Esophagus squamous epithelium (tissue), 5 donors: ENCODE measurements at places on chromosomes 16 and 17.

- DNase-seq: no peak
Observed at GRCh38 chr16:566475-567372, at the start of gene NHLRC4. Gene NHLRC4, plus strand, starts transcription at chr16:567005. Its CDS starts 1,043 bp downstream, at chr16:568048.

DNA sequence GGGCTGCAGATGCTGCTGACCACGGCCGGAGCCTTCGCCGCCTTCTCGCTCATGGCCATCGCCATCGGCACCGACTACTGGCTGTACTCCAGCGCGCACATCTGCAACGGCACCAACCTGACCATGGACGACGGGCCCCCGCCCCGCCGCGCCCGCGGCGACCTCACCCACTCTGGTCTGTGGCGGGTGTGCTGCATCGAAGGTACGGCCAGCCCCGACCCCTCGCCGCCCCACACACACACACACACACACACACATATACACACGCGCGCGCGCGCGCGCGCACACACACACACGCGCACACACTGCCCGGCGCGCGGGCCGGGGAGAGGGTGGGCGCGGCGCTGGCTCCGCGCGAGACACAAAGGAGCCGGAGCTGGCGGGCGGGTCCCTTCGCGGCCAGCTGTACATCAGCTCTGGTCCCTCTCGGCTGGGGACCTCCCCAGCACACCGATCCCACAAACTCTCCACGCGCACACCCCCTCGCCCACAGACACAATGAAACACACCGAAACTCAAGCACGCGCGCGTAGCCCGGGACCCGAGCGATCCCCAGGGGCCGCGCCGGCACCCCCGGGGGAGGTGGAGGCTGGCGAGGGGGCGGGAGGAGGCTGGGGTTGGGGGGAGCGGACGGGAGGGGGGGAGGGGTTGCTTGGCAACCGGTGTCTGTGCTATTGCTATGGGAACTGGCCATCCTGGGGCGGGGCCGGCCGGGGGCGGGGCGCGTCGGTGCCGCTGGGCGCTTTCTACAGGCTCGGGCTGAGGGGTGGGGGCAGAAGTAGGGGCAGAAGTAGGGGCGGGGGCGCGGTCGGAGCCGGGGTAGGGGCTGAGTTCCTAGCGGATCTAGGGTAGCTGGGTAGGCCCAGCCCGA, 658 bp downstream of the CACNG4 start:
- no peak for DNase-seq

DNA sequence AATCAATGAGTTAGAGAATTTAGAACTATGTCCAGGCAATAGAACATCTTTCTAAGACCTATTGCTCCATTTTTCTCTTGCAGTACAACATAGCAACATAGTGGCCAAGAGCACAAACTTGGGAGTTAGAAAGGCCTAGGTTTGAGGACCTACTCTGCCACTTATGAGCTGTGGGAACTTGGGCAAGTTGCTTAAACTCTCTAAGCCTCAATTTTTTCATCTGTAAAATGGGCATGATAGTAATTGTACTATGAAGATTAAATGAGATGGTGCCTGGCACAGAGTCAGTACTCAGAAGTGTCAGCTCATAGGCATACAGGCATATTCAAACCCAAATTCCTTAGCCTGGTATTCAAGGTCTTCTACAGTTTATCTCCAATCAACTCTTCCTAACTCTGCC, 25.1 kb downstream of the IRX5 start:
- no peak for DNase-seq

DNA sequence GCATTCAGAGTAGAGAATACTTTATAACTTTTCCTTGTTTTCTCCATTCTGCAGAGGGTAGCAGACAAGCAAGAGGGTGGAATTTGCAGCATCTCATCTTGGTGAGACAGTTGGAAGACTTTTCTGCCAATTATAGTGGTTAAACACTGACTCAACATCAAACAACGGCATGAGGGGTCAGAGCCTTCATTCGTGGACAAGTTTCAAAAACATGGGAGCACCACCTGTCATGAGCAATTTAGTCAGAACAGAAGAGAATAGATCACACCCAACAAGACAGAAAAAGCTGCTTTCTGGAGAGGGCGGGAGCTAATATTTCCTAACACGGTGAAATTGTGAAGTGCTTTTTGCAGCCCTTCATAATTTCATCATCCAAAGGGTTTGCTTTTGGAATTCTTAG, 17.9 kb upstream of the ZNF652 start:
- no peak for DNase-seq

- DNase-seq: no peak
Observed at GRCh38 chr17:17499402-17500145, 3.4 kb upstream of the RASD1 start.

GRCh38 chr16:85090181-85090580, 22.1 kb downstream of the CIBAR2 start:
- no peak for DNase-seq

DNA sequence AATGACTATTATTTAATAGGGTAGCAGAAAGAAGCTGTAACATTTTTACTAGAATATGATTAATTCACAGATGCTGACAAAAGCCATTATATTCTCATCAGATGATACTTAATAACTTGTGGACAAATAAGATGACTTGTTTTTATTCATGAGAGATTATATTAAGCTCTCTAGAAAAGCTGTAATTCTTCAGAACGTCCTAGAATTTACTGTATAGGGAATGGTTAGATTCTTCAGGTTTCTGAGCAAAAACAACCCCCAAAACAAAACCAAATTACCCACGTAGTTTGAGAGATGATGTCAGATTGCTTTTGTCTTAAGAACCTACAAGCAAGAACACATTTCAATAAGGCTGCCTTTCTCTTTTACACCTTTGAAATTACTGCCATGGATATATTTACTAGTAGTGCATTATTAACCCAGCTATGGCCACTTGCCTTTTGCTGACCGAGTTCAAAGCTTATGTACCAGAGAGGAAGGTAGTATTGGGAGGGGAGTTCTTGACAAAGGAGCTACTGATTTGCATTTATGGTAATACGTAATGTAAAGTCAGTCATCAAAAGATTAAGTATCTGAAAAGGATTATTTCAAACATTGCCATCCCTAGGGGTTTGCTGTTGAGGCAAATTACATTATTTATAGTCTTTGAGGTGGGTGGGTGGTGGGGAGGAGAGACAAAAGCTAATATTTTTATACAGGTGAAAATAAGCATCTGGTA, 51.7 kb downstream of the NLK start:
- no peak for DNase-seq

GRCh38 chr16:30041841-30042240, 10.8 kb upstream of the TLCD3B start:
- no peak for DNase-seq

GRCh38 chr16:89863741-89864526, 9.5 kb upstream of the TCF25 start:
- no peak for DNase-seq

DNA sequence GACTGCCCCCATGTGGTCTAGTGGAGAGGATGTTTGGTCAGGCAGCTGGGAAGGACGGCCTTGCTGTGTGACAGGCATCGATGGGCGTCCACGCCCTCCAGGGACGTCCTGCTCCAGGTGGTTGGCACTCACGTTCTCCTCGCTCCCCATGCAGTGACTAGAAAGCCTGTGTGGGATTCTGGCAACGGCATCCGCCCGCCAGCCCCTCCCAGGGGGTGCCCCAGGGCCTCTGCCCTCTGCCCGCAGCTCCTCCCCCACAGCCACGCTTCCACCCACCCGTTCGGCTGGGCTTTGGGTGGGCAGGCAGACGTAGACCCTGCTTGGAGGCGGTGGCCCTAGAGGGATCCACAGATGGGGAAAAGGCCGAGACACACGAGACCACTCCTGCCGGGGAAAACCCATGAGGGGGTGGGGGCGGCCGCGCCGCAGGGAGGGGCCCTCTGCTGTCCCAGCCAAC, 4.7 kb upstream of the IL17C start:
- no peak for DNase-seq

- no peak for DNase-seq
Observed at GRCh38 chr16:70410734-70411133, 28.2 kb downstream of the ST3GAL2 start.

GRCh38 chr17:2414446-2415064, 13.7 kb upstream of the MNT start:
- no peak for DNase-seq

DNA sequence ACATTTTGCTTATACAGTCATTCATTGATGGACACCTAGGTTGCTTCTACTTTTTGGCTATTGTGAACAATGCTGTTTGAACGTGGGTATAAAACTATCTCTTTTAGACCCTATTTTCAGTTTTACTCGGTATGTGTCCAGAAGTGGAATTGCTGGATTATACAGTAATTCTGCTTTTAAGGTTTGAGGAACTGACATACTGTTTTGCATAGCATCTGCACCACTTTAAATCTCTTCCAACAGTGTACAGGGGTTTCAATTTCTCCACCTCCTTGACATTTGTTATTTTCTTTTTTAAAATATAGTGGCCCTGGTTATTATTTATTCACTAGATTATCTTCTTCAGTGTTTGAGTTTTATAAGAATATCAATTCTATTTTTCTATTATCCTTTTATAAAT, 116.9 kb downstream of the USP22 start:
- DNase-seq: no peak

DNA sequence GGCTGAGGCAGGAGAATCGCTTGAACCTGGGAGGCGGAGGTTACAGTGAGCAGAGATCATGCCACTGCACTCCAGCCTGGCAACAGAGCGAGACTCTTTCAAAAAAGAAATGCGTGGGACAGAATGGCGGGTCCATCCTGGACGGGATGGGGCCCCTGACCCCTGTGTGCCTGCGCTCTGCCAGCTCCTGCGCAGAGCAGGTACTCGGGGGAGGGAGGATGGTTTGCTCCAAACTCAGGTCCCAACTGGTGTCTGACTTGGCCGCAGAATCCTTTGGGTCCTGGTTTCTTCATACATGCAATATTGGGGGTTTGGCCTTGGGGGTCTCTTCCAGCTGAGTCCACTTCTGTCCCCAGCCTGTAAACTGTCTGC, 10.4 kb downstream of the CHMP6 start:
- DNase-seq: no peak

GRCh38 chr17:69335058-69335457, 8.1 kb upstream of the ABCA5 start:
- no peak for DNase-seq

DNA sequence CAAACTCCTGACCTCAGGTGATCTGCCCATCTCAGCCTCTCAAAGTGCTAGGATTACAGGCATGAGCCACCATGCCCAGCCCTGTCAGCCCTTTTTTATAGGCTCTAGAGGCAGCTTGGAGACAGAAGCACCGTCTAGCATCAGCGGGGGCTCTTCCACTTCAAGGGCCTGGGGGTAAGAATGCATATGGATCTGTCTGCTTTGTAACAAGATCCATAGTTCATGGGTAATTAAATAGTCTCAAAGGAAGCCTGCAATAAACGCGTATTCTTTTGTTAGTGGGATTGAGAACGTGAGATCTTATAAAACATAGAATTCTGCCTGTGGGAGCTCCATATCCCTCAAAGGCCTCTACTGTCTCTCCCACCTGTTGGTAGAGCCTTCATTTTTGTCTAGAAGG, 142.1 kb downstream of the SHISA6 start:
- DNase-seq: no peak

GRCh38 chr16:3656491-3657468, 2.3 kb downstream of the DNASE1 start:
- no peak for DNase-seq

DNA sequence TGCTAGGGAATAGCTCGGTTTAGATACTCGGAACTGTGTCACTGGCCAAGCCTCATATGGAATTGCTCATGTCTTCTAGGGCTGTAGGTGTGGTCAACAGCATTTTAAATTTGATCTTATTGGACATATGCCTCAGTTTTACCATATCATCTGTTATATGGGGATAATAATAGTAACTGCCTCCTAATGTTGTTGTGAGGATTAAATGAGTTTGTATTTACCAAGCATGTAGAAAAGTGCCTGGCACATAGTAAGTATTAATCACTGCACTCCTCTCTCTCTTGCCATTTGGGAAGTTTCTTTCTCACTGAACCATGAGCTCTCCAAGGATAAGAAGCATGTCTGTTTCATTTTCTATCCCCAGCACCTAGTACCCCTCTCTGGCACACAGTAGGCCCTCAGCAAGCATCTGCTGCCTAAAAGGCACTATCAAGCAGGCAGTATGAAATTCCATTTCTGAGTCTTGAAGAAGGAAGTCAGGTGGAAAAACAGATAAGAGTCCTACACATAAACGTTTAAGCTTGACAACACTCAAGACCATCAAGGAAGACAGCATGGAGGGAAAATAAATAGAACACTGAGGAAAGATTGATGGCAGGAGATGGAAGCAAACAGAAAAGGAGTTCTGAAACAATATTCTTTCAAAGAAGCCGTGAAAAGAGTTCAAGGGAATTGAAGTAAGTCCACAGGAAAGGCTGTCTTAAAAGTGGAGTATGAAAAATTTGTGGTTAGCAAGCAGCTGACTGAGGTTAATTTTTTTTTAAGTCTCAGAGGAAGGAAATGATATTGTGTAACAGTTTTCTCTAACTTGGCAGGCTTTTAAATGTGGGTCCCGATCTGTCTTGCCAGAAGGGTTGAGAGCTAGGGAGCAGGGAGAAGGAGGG, 2.2 kb upstream of the ATP6V0A1 start:
- no peak for DNase-seq

DNA sequence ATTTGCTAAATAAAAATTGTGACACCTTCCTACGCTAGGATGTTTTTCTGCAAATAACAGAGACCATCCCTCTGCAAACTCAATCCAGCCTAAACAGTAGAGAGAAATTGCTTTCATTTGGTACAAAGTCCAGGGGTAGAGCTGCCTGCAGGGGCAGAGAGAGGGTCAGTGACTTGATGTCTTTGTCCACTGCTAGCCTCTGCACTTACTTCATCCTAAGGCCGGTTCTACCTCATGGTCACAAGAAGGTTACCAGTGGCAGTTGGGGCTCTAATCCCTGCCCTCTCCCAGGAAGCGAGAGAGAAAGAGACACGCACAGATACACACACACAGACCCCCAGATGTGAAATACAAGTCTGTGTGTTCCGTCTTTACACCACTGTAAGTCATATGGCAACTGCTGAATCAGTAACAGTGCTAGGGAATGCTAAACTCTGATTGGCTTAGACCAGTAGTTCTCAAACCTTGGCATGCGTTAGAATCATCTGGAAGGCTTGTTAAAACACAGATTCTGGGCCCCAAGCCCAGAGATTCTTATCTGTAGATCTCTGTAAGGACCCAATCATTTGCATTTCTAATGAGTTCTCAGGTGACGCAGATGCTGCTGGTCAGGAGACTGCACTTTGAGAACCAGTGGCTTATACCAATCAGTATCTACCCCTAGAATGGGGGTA, 13.1 kb upstream of the LPCAT2 start:
- no peak for DNase-seq

DNA sequence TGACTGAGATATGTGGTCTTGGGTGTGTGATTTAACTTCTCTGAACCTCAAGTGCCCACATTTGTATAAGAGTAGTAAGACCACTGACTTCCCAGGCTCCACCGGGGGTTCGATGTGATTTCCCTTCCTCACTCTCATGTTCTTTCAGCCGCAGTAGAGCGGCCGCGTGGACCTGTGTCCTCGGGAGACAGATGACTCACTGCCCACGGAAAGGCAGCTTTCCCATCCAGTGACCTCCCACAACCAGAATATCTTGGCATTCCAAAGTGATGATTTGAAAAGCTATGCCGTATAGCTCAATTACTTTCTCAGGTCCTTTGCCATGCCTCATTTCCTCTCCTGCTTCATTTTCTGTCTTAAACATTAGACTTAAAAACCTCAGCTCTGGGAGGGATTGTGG, 73.6 kb downstream of the IL21R start:
- no peak for DNase-seq

GRCh38 chr16:50505115-50505514, 43.1 kb upstream of the NKD1 start:
- DNase-seq: no peak
